ENCODE measurements at places on chromosomes 1 and 21.

DNA sequence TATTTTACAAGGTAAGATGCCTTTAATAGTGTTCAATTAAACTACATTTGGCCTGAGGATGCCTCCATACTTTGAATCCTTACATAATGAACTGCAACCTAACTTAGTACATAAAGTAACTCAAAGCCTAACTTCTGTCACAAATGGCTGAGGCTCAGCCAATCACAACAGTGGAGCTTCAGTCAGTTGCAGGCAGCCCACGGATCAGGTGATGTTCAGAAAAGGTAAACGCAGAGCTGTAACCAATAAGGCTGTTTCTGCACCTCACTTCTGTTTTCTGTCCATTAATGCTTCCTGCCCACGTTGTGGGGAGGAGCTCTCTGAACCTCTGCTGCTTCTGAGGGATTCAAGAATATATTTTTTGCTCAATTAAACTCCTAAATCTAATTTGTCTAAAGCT, 94.8 kb upstream of the KIAA0040 start:
- no peak for DNase-seq

GRCh38 chr1:163604896-163605295, 283.1 kb downstream of the NUF2 start:
- DNase-seq: no peak

- peak; percentile 92 for DNase-seq
Measured at GRCh38 chr1:182143154-182143657, 81.7 kb upstream of the ZNF648 start.

- no peak for DNase-seq
Measured at GRCh38 chr1:217106231-217106901, 383.1 kb upstream of the ESRRG start.

DNA sequence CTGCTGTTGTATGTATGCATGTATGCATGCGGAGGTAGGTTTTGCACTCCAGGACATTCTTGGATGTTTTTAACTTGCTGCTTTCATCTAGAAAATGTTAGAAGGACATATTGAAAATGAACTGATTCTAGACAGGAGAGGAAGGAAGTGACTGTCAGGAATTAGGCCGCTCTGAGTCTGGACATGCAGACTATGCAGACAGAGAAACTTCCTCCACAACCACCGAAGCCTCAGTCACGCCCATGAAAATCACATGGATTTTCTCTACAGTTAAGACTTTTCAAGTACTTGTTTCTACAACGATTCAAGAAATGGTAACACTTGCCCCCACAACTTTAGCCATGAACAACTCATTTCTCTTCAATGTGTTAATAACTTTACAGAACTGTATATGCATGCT, 211.1 kb downstream of the SMYD3 start:
- no peak for DNase-seq

DNA sequence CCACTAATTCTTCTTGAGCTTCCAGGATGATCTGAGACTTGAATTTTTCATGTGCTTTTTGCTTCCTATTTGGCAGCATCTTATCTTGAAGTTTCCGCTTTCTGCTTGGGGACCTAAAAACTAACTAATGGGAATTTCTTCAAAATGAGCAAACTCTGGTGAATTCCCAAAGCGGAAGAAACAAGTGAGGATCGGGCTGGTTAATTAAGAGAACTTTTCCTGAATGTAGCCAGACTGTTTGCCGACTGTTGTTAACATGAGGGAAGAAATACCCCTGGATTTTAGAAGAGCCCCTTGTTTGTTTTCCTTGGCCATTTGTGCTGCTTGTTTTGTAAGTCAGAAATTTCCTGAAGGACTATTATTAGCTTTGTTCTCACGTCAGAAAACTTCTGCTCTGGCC, 6.1 kb upstream of the SELE start:
- no peak for DNase-seq

DNA sequence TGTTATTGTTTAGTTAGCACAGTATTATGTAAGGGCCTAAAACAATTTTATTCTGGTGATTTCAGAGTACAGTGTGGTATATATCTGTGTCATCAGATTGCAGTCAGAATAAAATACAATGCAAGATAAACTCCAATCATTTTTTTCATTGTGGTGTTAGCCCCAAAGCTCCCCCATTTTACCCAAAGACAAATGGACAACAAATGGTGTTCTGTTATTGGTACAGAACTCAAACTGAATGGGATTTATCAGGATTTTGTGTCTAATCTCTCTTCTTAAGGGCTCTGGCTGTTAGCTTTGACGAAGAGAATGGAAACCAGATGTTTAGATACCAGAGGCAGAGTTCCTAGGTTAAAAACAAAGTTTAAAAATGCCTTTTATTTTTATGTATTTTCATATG, 163.1 kb upstream of the USP25 start:
- DNase-seq: no peak

DNA sequence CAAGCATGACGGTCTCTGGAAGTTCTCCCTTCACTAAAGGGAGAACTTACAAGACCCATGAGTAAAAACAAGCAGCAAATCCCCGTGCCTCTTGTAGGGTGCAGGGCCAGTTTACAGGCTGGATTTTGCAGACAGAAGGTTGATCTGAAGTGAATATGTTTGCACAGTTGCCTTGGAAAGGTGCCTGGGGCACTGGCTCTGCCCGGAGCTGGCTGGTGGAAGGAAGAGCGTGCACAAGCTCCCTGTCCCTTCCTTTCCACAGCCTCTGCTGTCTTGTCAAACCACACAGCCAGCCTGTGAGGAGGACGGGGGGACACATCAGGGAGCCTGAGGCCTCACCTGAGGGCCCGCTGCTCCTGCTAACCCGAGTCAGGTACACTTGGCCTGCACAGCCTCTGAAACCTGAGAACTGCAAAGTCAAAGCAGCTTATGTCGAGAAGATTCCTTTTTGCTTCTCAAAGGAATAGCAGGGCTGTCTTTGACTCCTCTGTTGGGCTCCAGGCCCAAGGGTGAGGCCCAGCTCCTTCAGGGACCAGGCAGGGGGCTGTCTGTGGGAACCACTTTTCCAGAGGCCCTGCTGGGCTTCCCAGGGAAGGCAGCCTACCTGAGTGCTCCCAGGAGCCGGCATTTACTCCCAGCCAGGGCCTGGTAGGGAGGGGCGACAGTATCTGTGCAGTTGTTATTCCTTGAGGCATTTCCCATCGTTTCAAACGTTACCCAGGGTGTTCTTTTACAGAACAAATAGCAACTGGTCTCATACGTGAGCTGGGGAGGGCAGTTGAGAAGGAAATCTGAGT, 251.5 kb downstream of the SIPA1L2 start:
- DNase-seq: no peak

DNA sequence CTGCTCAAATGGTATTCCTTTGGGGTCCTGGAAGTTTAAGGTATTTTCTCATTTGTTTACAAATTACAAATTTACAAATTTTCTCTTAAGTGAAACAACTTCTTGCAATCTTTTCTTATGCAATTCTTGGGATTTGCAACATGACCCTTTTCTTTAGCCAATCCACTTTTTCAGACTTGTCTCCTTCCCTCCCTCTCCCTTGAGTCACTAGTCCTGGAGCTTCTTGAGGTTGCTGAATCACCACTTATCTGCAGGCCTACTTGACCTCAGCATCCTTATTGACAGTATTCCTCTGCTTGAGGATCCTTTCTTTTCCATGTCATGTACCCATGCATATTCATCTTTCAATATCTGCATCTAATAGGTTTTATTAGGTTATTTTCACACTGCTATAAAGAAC, 302.8 kb upstream of the ADAMTS5 start:
- no peak for DNase-seq

- DNase-seq: no peak
Measured at GRCh38 chr1:11984121-11984520, 3.9 kb downstream of the MFN2 start.

DNA sequence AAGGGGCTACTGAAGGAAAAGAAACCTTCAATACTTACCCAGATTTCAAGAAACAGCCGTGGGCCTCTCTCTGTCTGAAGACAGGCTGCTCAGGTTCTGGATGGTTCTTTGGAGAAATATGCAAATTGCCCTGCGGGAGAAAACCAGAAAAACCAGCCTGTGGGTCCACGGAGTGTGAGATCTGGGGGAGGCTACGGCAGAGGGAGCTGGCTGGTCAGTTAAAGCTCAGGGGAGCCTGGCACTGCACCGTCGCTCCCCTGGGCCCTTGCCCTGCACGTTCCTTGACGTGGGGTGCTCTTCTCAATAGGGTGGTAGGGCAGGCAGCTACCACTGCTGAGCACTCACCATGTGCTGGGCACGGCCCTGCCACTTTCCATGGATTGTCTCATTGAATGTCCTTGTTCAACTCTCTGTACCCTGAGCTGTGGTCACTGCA, 12.7 kb downstream of the TMCO4 start:
- no peak for DNase-seq

GRCh38 chr21:25350056-25350455, 257.2 kb downstream of the MRPL39 start:
- DNase-seq: no peak

GRCh38 chr21:16851054-16851453, 661.8 kb upstream of the CXADR start:
- DNase-seq: no peak

- DNase-seq: no peak
Measured at GRCh38 chr1:76944942-76945341, 77.7 kb downstream of the ST6GALNAC5 start.

GRCh38 chr1:111281411-111281810, 9.2 kb upstream of the CHIA start:
- no peak for DNase-seq

GRCh38 chr1:226995365-226996332, 55.6 kb downstream of the COQ8A start:
- no peak for DNase-seq

DNA sequence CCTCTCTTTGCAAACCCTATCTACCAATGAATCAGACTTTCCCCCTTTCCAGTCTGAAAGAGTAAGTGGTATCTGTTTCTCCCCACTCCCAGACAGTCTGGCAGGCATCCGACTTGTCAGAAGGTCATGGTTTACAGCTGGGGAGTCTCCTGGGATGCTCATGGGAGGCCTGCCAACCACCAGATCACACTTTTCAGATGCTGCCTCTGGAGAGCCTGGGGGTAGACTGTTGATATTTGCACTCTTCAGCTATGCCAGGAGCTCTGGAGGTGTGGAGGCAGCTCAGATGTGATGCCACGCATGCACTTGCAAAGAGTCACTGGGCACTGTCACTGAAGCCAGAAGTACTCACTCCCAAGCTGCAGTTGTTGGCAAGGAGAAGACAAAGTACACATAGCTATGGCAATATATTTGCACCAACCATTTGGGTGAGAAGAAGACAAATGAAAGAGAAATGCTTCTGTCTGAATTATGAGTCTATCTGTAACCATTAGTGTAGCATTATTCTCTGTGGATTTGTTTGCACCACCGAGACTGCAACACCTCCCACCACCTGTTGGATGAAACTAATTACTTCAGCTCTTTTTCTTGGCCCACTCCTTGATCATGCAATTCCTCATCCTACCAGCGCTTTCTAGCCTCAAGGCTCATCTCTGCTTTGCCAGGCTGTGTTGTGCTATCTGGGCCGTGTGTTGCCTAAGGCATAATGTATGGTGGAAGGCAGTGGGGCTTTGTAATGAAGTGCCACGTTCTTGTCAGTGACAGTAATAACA, 133.0 kb upstream of the SPAG17 start:
- no peak for DNase-seq

DNA sequence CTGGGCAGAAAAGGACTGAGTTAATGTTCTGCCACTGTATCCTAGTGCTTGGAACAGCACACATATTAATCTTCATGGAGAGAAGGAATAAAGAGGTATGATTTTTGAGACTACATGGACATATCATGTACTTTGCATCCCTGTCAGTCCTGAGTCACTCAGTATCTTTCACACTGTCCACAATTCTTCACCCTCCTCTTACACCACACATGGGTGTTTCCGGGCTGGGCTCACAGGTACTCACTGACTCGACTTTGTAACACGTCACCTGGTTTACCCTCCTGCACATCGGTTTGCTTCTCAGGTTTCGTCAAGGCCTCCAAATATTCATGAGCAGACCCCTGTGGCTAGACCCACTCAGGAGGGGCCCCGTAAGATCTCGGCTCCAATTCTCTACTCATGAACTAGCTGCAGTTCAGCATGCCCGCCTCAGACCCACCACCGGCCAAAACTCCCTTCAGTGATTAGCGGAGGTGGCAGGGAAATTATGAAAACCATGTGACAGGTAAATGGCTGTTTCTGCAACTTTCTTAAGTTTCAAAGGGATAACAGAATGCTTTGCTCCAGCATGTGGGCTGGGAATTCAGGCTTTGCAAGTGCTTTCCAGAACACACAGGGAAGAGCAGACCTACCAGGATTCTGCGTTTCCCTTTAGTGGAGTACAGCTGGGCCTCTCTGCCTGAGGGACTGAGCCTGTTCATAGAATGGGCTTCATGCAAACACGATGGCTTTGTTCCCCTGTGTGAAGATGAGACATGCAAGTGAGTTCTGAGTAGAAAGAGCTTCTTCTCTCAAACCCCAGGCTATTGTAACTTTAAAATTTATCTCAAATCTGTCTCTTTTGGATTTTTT, 31.3 kb upstream of the TRABD2B start:
- DNase-seq: no peak

GRCh38 chr1:91732291-91733107, 153.5 kb downstream of the TGFBR3 start:
- no peak for DNase-seq

- DNase-seq: no peak
Measured at GRCh38 chr21:39020751-39021477, 162.3 kb downstream of the PSMG1 start.

- no peak for DNase-seq
Measured at GRCh38 chr1:116981521-116982037, 20.0 kb upstream of the CD101 start.

- no peak for DNase-seq
Measured at GRCh38 chr1:56931686-56932085, 34.1 kb downstream of the C8B start.

DNA sequence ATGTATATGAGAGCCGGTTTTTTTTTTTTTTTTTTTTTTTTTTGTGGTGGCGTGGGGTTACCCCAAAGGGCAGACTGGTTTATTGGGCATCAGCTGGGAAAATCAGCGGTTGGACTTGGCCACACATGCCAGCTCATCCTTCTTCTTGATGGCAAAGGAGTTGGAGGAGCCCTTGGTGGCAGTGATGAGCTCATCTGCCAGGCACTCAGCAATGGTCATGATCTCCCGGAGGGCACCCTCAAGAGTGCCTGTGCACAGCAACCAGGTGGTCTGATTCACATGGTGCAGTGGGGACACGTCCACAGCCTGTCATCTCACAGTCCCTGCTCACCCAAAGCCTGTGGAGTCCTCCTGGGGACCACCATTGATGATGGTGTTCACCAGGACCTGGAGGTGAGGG, 62.0 kb downstream of the MRPS6 start:
- no peak for DNase-seq

GRCh38 chr1:70443739-70444138, 32.7 kb downstream of the CTH start:
- DNase-seq: no peak

DNA sequence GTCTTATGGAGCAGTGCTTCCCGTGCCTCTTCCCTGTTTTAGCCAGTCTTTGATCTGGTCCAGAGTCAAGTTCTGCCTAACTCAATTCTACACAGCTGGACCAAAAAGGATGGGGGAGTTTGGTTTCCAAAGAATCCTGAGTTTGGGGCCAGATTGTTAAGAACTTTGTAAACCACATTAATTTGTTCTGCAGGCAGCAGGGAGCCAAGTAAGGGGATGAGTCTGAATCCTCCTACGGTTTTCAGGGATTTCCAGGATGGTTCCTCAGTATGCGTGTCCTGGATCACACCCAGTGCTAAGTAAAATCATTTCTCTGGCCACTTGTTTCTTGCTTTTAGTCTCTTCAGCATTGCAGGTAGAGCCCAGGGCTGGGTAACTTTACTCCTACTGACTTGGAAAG, 26.1 kb upstream of the GJA5 start:
- no peak for DNase-seq
